H1 (cell line): ENCODE measurements at places on chromosomes 5 and 9. TPM values are rescaled to one million over a fixed set of nuclear protein-coding genes. Genes with fewer than 3 reads are reported as not detected.

GRCh38 chr5:36899860-36900259, 23.3 kb downstream of the NIPBL start:
- no peak overlapping the region for H3K4me3 ChIP-seq
- DNase-seq = no peak
- H3K4me1 ChIP-seq = no peaks in the 10 kb centered on the region
- H3K36me3 ChIP-seq = no peaks in the 10 kb centered on the region

- no peak for DNase-seq
- peaks cover 72% of the 10 kb centered on the region for H3K36me3 ChIP-seq
- no peaks in the 10 kb centered on the region for H3K4me1 ChIP-seq
Measured at GRCh38 chr9:111413996-111414395, 70.2 kb downstream of the ECPAS start.

STPG3 gene
- total RNA-seq = not detected in 2 replicates

DNA sequence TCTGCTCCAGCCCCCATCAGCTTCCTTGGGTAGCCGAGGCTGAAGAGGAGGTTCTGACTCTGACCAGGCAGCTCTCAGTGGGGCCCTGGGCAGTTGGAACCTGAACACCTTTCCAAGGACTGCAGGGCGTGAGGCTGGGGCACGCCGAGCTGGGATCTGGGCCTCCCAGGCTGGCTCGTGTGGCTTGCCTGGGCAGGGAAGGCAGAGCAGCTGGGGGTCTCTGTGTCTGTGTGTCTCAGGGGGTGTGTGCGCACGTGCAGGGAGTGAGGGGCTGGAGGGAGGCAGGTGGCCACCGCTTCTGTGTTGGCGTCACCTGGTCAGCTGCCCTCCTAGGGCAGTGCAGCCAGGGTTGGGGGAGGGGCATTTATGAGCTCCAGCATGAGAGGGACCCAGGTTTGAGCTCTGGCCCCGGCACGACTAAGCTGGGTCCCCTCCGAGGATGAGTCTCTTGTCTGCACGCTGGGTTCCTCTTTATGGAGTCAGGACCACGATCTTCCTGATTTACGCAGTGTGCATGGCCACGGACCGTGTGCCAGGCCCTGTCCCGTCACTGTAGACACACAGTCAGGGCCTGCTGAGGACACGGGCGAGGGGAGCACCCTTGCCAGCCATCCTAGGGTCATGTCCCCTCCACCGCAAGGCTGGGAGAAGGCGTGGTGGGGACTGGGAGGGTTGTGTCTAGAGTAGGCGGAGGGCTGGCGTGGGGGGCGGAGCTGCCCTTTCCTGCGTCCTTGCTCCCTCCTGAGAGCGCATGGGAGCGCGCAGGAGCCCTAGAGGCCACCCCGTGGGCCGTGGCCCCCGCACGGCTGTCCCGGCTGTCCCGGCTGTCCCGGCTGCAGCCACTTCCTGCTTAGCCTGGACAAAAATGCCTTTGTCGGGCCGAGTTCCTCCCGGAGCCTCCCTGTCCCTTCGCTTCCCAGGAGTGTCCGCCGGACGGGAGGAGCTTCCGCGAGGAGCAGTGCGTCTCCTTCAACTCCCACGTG, 4.6 kb downstream of the ADAMTSL2 start:
- peaks cover 12% of the 10 kb centered on the region for H3K4me1 ChIP-seq
- no peak for DNase-seq
- no peak overlapping the region for H3K4me3 ChIP-seq
- H3K27ac ChIP-seq = no peak overlapping the region

GRCh38 chr5:169909945-169910344, 70.3 kb downstream of the INSYN2B start:
- H3K27me3 ChIP-seq = no peaks in the 10 kb centered on the region
- no peak overlapping the region for H3K4me3 ChIP-seq
- H3K4me1 ChIP-seq = peaks cover 5% of the 10 kb centered on the region
- no peak for DNase-seq
- H3K36me3 ChIP-seq = no peaks in the 10 kb centered on the region
- H3K27ac ChIP-seq = no peak overlapping the region

DNA sequence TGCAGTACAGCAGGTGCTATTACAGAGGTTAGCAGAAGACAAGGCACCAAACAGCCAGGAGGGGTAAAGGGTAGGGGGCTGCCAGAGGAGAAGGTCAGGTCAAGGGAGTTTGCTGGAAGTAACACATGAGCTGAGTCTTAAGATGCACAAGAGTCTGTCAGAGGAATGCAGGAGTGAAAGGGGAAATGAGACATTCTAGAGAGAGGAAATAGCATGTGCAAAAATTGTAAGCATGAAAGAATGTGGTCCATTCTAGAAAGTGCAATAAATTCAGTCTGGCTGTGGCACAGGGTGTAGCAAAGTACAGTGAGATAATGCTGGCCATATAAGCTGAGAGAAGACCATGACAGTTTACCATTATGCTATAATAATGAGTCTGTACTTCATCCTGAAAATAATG, 6.6 kb downstream of the GOLGA1 start:
- H3K27ac ChIP-seq = no peak overlapping the region
- peaks cover 4% of the 10 kb centered on the region; the same call in 1 of the 2 replicates for H3K36me3 ChIP-seq
- DNase-seq = no peak
- H3K27me3 ChIP-seq = no peaks in the 10 kb centered on the region
- no peak overlapping the region for H3K4me3 ChIP-seq

DNA sequence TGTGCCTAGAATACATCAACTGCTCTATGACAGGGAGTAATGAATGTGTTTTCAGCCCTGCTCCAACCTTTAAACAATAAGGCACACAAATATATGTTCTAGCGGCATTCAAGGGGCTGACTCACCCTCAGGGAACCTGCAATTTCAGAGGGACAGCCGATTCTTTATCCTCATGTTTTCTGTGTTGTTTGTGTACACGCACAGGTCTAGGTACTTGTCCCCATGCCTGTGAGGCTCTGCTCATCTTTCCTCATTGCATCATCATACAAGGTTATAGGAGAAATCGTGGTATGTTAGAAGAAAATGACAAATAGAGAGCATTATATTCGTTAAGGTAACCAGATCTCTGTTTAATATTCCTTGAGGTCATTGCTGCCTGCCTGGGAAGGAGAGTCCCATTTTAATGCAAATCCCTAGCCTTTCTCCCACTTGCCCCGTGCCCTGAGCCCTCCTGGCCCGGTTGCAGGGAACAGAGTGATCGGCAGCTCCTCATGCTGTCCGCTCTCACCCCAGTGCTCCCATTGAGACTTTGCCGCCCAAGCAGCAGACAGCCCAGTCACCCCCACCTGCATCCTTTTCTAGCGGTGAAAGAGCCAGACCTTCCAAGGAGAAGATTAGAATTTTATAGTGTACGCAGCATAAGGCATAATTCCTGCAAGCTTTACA, 14.6 kb downstream of the MAP1B start:
- H3K4me3 ChIP-seq = no peak overlapping the region
- peaks cover 18% of the 10 kb centered on the region for H3K4me1 ChIP-seq
- no peaks in the 10 kb centered on the region for H3K27me3 ChIP-seq
- peak overlapping the region; percentile 40; the same call in 1 of the 2 replicates for H3K27ac ChIP-seq
- DNase-seq = no peak

DNA sequence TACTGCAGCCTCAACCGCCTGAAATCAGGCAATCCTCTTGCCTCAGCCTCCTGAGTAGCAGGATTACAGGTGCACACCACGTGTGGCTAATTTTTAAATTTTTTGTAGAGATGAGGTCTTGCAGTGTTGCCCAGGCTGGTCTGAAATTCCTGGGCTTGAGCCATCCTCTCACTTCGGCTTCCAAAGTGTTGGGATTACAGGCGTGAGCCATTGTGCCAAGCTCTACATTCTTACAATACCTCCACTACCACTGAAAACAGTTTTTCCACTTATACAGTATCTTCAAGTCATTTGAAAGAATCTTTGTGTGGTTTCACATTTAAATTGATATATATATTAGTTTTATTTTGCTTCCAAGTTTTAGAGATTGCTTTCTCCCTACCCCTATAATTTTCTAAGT, 42.6 kb downstream of the LARP1 start:
- H3K27me3 ChIP-seq = no peaks in the 10 kb centered on the region
- no peak for DNase-seq
- no peak overlapping the region for H3K27ac ChIP-seq
- peaks cover 85% of the 10 kb centered on the region for H3K36me3 ChIP-seq
- no peaks in the 10 kb centered on the region for H3K4me1 ChIP-seq

DNA sequence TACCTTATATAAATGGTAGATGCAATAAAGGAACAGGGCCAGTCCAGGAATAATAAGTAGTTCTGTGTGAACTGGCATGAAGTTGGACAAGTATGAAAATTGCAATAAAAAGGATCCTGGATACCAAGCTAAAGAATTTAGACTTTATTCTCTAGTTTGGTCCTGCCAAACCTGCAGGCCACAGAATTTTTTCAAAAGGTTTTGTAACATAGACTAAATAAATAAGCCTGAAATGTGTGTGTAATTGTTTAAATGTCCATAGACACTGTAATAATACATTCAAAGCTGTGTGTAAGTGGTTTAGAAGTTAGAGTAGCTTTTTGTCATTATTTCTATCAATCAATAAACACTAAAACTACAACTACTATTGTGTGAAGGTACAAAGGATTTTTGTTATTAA, 75.8 kb upstream of the PLPP1 start:
- H3K27ac ChIP-seq = no peak overlapping the region
- no peaks in the 10 kb centered on the region for H3K27me3 ChIP-seq
- DNase-seq = no peak
- H3K36me3 ChIP-seq = no peaks in the 10 kb centered on the region
- no peak overlapping the region for H3K4me3 ChIP-seq

CARTPT gene
- total RNA-seq = not detected in 2 replicates

- no peak overlapping the region for H3K4me3 ChIP-seq
- no peaks in the 10 kb centered on the region for H3K36me3 ChIP-seq
- no peaks in the 10 kb centered on the region for H3K4me1 ChIP-seq
- H3K27me3 ChIP-seq = no peaks in the 10 kb centered on the region
- no peak for DNase-seq
Measured at GRCh38 chr9:17402309-17402708, 176.6 kb upstream of the SH3GL2 start.

CTNND2 gene
- total RNA-seq = 13.8 and 14.2 TPM in 2 replicates

DNA sequence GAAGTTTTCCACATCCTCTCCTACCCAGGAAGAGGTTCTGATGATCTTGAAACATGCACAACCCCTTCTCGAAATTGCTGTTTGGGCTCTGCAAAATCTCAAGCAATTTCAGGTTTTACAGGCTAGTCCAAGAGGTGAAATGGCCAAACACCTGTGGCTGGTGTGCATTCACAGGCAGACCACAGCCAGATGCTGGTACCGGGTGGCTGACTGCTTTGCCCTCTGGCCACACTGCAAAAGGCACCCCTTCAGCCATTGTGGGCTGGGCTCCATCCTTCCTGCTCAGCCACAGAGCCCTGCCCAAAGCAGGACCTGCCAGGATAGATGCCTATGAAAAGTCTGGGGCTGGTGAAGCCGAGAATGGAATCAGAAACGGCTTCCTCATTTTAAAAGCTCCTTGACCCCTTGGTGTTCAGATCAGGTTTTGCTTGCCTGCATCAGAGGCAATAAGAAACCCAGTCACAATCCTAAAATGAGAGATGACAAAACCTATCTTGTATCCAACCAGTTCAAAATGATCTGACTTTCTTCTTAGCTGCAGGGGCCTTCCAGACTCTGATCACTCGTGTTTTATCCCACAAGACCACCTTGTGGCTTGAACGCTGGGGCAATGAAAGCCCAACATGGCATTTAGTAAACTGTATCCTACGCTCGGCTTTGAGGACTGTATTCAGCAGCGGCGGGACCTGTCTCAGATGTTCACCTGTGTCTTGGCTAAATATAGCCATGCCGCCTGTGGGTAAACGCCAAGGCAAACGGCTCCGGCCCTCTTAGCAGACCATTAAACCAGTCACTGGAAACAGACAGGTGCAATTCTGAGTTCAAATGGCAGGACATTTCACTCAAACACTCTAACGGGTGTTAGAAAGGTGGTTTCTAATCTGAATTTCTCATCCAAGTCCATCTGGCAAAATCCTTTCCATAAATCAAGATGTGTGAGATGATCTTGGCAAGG, 49.6 kb downstream of the EPB41L4B start:
- no peak for DNase-seq
- no peaks in the 10 kb centered on the region for H3K27me3 ChIP-seq
- H3K27ac ChIP-seq = no peak overlapping the region
- H3K4me3 ChIP-seq = no peak overlapping the region
- peaks cover 6% of the 10 kb centered on the region; the same call in 1 of the 2 replicates for H3K36me3 ChIP-seq

DNA sequence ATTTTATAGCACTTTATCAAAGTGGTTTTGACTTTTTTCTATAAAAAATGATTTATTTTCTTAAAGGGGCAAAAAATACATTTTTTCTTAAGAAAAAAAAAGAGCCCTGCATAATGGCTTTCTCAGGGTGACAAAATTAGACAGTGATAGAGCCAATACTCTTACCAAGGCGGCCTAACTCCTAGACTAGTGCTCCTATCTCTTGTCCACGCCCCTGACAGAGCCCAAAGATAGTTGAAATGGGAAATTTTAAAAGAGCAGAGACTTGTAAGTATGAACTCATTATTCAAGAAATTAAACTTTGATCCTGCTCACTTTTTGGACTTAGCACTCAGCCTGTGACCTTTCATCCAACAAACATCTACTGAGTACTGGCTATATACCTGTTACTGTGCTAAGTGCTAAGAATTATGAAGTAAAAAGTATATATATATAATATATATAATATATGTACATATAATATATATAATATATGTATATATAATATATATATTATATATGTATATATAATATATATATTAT, 1.2 kb downstream of the INVS start:
- H3K27me3 ChIP-seq = no peaks in the 10 kb centered on the region
- H3K4me3 ChIP-seq = 0 out of 2 replicates have a peak overlapping the region, but pooled peaks have one; percentile 85
- DNase-seq = no peak
- no peak overlapping the region for H3K27ac ChIP-seq
- peaks cover 3% of the 10 kb centered on the region; the same call in 1 of the 2 replicates for H3K36me3 ChIP-seq

DNA sequence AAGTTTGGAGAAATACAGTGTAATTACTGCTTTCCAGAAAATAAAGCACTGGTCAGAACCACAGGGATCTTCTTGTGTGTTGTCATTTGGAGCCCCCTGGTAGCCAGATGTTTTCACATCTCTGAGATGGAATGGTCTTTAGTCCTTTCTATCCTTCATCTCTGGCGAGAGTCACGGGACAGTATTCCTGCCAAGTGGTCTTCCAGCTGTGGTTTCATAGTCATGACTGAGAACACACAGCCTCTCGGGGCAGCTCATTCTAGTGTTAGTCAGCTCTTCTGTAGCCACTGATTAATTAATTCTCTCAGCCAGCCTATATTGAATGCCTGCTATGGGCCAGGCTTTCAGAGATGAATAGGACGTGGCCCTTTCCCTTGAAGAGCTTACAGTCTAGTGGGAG, 34.1 kb downstream of the HMGXB3 start:
- no peak overlapping the region for H3K27ac ChIP-seq
- no peaks in the 10 kb centered on the region for H3K4me1 ChIP-seq
- H3K27me3 ChIP-seq = no peaks in the 10 kb centered on the region
- no peak overlapping the region for H3K4me3 ChIP-seq
- no peak for DNase-seq

DNA sequence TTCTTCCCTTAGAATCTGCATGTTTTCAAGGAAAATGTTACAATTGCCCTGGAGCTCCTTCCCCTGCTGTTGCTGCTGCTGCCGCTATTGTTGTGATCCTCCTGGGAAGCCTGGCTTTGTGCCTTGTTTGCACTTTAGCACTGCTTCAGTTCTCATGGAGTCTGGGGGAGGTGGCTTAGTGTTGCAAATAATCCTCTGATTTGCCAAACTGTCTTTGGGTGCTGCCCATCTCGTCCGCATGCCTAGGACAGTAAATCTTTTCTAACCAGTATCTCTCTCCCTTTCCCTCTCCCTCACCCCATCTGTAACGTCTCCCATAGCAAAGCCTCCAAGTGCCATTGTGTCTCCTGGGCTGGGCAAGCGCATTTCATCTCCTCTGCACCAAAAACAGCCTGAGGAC, 30.3 kb downstream of the FAM240B start:
- peaks cover 22% of the 10 kb centered on the region for H3K4me1 ChIP-seq
- 0 out of 2 replicates have a peak, but pooled peaks cover 3% of the 10 kb centered on the region for H3K27me3 ChIP-seq
- no peak overlapping the region for H3K27ac ChIP-seq
- no peaks in the 10 kb centered on the region for H3K36me3 ChIP-seq
- no peak overlapping the region for H3K4me3 ChIP-seq
- peak; percentile 75 for DNase-seq
